ENCODE measurements at places on chromosomes 7 and 10. TPM values are rescaled to one million over a fixed set of nuclear protein-coding genes. Genes with fewer than 3 reads are reported as not detected.
A peak's percentile ranks its signal among the peaks of the same experiment; 100 is the strongest.

- no peaks in the 10 kb centered on the region for H3K36me3 ChIP-seq
- no peaks in the 10 kb centered on the region for H3K4me1 ChIP-seq
- no peak overlapping the region for H3K4me3 ChIP-seq
- DNase-seq, result no peak
Observed at GRCh38 chr7:86748843-86749719, 105.4 kb downstream of the GRM3 start.

DNA sequence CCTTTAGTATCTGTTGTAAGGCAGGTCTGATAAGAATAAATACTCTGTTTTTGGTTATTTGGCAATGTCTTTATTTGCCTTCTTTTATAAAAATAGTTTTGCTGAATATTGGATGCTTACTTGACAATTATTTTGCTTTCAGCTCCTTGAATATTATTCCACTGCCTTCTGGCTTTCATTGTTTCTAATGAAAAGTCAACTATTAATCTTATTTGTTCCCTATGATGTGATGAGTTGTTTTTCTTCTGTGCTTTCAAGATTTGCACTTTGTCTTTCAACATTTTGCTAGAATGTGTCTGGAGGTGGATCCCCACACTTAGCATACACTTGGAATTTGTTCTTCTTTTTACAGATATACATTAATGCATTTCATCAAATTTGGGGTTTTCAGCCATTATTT is 203.8 kb upstream of the PTPRZ1 start:
- no peaks in the 10 kb centered on the region for H3K36me3 ChIP-seq
- H3K27ac ChIP-seq, result no peak overlapping the region
- no peaks in the 10 kb centered on the region for H3K4me1 ChIP-seq

DNA sequence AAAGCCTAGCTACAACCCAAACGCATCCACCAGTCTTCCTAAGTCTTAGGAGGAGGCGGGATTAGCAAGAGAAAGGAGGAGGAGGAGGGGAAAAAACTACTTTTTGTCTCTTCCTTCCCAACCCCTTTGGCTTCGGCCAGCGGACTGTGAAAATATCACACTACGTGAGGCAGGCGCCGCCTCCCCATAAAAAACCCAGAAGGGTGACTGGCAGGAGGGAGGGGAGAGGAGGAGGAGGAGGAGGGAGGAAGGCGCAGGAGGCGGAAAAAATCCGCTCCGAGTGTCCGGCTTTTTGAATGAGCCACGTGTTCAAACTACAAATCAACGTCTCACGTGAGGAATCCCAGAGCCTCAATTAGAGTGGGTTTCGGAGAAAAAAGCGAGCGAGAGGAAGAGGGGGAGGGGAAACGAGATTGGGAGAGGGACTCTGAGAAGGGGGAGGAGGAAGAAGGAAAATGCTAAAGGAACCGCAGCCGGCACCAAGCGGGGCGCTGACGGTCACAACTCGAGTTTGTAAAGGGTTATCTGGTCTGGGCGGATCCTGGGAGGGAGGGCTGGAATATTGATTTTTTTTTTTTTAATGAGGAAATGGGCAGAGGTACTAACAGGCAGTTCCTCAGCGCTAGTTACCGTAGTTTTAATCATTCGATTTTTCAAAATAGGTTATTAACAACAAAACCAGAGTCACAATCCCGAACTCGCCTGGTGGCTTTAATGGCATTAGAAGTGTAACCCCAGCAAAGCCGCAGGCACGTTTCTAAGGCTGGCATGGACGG is at the start of gene IGF2BP3:
IGF2BP3 (minus strand) TSS at position 162 of the 776 bp plus-strand sequence. CDS start 381 bp downstream, outside the sequence.
- H3K36me3 ChIP-seq, result no peaks in the 10 kb centered on the region
- H3K27ac ChIP-seq, result peak within 1 kb of the TSS; percentile 71

DNA sequence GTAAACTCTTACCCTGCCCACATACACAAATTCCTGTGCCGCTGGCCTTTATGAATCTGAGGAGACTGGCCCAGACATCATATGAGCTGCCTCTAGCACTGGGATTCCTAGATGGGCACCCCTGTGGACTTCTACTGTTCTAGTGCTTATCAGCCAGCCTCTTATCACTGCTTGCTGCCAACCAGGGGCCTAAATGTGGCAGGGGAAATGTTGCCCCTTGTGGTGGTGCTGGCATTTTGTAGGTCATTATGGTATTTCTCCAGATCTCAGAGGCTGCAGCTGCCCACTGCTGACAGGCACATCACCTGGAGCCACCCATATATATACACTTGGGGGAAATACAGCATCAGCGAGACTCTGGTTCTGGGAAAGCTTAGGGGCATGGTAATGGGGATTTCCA is 5.4 kb downstream of the SFR1 start:
- no peaks in the 10 kb centered on the region for H3K27me3 ChIP-seq
- DNase-seq, result no peak
- no peak overlapping the region for H3K4me3 ChIP-seq
- no peaks in the 10 kb centered on the region for H3K36me3 ChIP-seq

- DNase-seq, result no peak
- H3K4me1 ChIP-seq, result no peaks in the 10 kb centered on the region
- no peaks in the 10 kb centered on the region for H3K27me3 ChIP-seq
- H3K4me3 ChIP-seq, result no peak overlapping the region
Observed at GRCh38 chr10:121128164-121128563, 277.0 kb downstream of the WDR11 start.

- H3K27ac ChIP-seq, result no peak overlapping the region
- DNase-seq, result peak; percentile 33
- no peak overlapping the region for H3K4me3 ChIP-seq
- no peaks in the 10 kb centered on the region for H3K4me1 ChIP-seq
- H3K27me3 ChIP-seq, result no peaks in the 10 kb centered on the region
Observed at GRCh38 chr10:3570855-3571266, 214.1 kb downstream of the KLF6 start.

DNA sequence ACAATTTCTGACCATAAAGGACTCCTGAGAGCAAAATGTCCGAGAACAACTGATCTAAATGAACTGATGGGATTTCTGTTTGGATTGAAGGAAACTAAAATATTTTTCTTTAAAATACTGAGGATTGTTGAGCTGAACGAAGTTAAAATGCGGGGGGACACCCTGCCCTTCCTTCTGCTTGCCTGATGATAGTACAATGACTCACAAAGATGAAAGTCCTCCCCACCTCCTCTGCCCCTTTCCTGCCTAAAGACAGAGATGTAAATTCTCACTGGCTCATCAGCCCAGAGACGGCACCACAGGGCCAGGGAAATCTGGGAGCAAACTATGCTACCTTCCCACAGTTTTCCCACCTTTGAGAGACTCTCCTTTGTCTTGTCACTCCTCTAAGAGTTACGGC is 180.6 kb downstream of the PHTF2 start:
- H3K4me1 ChIP-seq, result no peaks in the 10 kb centered on the region
- H3K27ac ChIP-seq, result no peak overlapping the region
- DNase-seq, result no peak
- no peak overlapping the region for H3K4me3 ChIP-seq
- H3K27me3 ChIP-seq, result no peaks in the 10 kb centered on the region
- no peaks in the 10 kb centered on the region for H3K36me3 ChIP-seq

DNA sequence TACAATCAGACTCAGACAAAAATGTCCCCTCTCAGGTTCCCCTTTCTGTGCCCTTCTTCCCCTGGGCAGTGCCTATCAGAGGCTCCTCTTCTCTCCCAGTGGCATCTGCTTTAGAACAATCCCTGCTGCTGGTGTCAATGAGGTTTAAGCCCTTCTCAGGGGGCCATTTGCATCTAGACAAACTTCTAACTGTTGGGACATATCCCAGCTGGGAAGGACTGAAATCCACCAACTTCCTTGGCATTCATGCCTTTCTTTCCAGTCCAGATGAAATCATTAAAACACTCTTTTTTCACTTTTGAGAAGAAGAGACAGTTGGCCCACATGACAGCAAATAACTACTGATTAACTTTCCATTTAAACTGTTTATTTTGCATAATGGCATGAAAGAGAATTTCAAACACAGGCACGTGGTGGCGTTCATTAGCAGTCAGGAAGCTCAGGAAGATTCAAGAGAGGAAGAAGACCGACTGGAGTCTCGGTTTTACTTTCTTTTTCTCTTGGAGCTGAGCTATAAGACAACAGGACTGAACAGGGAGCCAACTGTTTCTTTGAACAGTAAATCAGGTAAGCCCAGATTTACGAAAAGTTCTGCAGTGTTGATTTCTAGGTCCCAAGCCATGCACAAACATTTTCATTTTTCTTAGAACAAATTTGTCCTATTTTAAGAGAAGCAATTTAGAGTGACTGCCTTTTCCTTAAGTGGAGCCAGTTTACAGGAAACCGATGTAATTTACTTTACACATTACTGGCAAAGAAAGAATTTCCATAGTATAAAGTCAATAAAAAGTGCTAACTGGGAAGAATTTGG is at the start of gene GIMAP2:
GIMAP2 (plus strand) TSS at position 488 of the 811 bp plus-strand sequence. CDS start 1,354 bp downstream, outside the sequence.
- DNase-seq, result peak; percentile 38
- H3K36me3 ChIP-seq, result no peaks in the 10 kb centered on the region
- H3K4me3 ChIP-seq, result peak within 1 kb of the TSS; percentile 79
- H3K27me3 ChIP-seq, result no peaks in the 10 kb centered on the region
- no peak within 1 kb of the TSS for H3K27ac ChIP-seq

- H3K4me3 ChIP-seq, result no peak overlapping the region
- no peaks in the 10 kb centered on the region for H3K27me3 ChIP-seq
- peaks cover 35% of the 10 kb centered on the region for H3K4me1 ChIP-seq
- no peaks in the 10 kb centered on the region for H3K36me3 ChIP-seq
- no peak overlapping the region for H3K27ac ChIP-seq
Observed at GRCh38 chr7:12713625-12714378, 26.4 kb downstream of the ARL4A start.

DNA sequence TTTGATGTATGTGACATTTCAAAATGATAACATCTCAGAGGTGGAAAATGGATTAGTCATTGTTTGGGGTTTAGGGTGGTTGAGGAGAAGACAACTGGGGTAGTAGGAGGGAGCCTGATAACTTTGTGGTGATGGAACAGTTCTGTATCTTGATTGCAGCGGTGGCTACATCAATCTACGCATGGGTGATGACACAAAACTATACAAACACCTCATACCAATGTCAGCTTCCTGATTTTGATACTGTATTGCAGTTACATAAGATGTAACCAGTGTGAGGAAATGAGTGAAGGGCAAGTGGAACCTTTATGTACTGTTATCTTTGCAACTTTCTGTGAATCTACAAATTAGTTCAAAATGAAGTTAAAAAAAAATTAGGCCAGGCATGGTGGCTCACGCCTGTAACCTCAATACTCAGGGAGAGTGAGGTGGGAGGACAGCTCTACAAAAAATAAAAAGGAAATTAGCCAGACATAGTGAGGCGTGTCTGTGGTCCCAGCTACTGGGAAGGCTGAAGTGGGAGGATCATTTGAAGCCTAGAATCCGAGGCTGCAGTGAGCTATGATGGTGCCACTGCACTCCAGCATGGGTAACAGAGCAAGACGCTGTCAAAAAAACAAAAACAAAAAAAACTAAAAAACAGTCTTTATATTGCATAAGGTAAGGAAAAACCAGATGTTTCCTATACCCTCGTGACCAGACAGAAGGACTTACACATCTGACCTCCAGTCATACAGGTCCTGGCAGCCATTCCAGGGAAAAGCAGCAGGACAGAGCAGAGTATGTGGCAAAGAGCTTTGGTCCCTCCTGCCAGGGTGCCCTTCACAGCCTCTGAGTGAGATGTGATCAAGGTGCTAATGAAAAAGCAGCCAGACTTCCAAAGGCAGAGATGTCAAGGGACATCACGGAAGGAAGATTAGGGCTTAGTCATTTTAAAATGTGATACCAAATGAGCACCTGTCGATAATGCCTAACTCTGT is 50.8 kb downstream of the CYTH3 start:
- DNase-seq, result peak; percentile 35
- peaks cover 45% of the 10 kb centered on the region for H3K4me1 ChIP-seq
- no peaks in the 10 kb centered on the region for H3K36me3 ChIP-seq
- H3K27ac ChIP-seq, result peak overlapping the region; percentile 33
- H3K27me3 ChIP-seq, result no peaks in the 10 kb centered on the region

The NUTM2A gene
- polyA plus RNA-seq, result not detected

The CYP17A1 gene
- polyA plus RNA-seq, result not detected

The HOXA9 gene
- 28.3 TPM for polyA plus RNA-seq

The SFRP5 gene
- polyA plus RNA-seq, result not detected

The TRIM50 gene
- polyA plus RNA-seq, result not detected

The CYP26C1 gene
- not detected for polyA plus RNA-seq

The PLAC9 gene
- polyA plus RNA-seq, result 117 TPM

The CADPS2 gene
- polyA plus RNA-seq, result 0.18 TPM

All from GM23248 (cell line).